Pons (tissue), 1 donor: ENCODE measurements at places on chromosomes 4 and X.

DNA sequence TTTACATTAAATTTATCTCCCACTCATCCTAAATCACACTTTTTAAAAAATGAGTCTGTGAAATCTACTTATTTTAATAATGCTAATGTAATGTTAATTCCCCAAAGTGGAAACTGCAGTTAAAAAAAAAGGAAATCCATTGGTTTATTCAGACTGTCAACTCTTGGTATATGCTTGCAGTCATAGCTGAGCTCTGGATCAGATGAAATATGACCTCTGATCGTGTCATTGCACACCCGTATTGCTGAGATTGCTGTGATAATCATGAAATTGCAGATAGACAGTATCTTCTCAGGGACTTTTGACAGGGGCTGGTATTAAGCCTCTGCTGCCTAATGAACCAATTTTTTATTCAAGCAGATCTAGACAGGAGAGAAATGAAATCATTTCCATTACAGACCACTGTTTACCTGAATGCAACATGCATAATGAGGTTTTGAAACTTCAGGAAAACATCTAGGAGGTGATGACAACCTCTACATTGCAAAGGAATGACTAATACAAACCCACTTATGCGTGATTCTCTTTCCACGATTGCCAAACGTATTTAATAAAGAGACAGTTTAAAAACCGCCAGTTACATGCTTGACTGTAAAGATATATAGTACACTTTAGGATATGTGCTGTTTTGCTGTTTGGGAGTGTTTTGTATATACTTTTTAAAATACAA lies 138.3 kb upstream of the PUDP start:
- DNase-seq, result no peak

- no peak for DNase-seq
Observed at GRCh38 chr4:3077796-3078195, 3.3 kb downstream of the HTT start.

GRCh38 chr4:158193171-158193749 lies 17.0 kb upstream of the TMEM144 start:
- peak; percentile 93 for DNase-seq

DNA sequence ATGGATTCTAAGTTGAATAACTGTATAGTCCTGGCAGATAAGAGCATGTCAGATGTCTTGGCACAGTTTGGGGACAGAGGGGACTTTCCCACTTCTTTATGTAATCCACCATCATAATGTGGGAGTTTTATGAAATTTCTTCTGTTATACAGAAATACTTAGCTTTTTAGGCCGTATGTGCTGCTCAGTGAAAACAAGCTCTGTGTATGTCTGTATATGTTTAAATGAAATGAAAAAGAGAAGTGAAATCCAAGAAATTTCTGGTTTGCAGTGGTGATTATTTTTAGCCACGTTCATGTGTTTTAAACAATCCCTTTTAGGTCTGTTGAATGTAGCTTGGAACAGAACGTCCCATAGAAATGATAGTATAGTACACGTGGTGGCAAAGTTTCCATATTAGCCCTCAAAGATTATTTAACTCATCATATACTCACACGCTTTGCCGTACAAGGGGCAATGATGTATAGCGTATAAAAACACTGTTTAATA lies 41.0 kb downstream of the GAB1 start:
- DNase-seq, result no peak

DNA sequence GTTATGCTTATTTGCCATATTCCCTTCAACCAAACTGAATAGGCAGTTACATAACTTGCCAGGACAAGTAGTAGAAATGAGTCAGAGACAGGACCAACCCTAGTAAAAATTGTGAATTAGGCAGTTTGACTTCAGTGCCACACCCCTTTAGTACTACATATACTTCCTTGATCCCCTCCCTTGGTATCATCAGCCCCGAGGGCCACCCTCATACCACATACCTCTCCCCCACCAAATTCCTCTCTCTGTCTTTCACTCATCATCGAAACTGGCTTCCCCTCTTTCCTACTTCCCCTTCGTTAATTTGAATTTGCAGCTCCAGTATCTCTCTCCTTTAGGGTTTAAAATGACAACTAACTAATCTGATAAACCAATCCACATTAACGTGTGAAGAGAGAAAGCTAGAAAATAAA lies 7.9 kb upstream of the PTPN13 start:
- no peak for DNase-seq

GRCh38 chr4:66357316-66357715 lies 687.0 kb upstream of the EPHA5 start:
- DNase-seq, result no peak

- DNase-seq, result peak; percentile 19
Observed at GRCh38 chr4:37978248-37978924, 18.2 kb downstream of the PTTG2 start.

DNA sequence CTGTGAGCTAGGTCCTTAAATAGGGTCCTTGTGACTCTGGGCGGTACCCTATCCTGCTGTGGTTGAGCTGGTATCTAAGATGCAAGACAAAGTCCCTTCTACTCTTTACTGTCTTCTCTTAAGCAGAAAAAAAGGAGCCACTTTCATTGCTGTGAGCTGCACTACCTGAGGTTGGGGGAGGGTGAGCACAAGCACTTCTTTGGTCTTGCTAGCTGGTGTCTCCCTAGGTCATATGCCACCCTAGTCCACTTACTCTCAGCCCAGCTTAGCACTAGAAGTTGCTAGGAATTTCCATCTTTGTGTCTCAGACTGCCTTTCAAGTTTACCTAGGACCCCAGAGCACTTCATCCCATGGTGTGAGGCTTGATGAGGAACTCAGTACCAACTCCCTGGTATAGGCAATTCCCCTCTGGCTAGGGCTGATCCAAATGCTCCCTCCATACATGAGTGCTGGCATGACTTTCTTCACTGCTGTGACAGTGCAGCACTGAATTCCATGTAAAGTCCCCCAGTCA lies 343.6 kb upstream of the CT83 start:
- no peak for DNase-seq

- DNase-seq, result no peak
Observed at GRCh38 chr4:129223945-129224344, 128.0 kb downstream of the C4orf33 start.

- peak; percentile 77 for DNase-seq
Observed at GRCh38 chrX:13898083-13898482, 81.2 kb upstream of the GPM6B start.

DNA sequence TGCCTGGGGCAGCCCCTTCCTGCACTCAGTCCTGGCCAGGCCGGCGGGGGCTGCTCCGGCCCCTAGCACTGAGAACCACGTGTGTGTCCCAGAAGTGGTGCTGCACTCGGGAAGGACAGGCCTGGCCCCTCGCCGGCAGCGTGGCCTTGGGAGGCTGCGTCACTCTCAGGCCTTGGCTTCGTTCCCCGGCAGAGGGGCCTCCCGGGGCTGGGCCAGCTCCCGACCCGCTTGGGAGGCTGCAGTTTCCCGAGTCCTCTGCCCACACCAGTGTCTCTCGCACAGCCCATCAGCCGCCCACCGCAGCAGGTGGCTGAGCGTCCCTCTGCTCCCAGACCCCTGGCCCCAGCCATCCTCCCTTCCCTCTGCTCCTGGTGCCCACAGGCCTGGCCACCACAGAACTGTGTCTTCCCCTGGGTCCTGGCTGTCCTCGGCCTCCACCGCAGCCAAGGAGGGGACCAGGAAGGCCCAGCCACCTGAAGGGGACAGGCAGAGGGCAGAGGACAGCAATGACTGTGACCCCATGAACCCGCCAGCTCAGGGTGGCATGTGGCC lies 10.9 kb upstream of the CPLX1 start:
- no peak for DNase-seq

- no peak for DNase-seq
Observed at GRCh38 chr4:108849611-108850168, 86.8 kb upstream of the ETNPPL start.

- DNase-seq, result no peak
Observed at GRCh38 chr4:139243448-139244365, 36.3 kb downstream of the MGARP start.

DNA sequence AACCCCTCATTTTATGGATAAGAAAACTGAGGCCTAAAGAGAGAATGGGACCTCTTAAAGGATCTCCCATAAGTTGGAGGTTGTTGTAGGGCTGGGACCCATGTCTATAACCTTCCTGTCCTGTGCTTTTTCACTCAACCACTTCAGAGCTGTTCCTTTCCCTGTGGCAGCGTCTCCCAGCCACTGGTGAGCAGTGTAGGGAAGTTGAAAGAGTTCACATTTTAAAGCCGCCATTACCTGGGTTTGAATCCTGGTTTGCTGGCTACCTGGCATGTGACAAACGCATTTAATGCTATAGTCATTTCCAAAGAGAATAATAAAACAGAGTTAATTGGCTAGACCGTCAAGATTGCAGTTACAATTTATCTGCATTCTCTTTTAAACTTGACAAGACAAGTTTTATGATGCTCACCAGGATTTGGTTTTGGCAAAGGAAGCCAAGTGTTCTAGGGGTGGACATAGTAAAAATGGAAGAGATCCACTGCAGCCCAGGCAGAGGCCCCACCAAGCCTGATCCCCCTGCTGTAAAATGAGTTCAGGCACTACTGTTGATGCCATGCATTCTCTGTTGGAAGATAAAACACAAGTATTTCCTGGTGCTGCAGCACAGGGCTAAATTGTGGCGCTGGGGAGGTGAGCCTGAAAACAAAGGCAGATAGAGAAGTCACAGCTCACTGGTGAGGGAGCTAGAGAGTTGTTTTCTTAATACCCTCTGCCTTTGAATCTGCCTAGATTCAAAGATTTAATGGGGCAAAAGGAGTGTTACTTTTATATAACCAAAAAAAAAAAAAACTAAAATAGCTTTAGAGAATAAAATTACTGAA lies 218.7 kb downstream of the NWD2 start:
- DNase-seq, result no peak

- DNase-seq, result no peak
Observed at GRCh38 chrX:44731160-44731559, 112.7 kb upstream of the DUSP21 start.

DNA sequence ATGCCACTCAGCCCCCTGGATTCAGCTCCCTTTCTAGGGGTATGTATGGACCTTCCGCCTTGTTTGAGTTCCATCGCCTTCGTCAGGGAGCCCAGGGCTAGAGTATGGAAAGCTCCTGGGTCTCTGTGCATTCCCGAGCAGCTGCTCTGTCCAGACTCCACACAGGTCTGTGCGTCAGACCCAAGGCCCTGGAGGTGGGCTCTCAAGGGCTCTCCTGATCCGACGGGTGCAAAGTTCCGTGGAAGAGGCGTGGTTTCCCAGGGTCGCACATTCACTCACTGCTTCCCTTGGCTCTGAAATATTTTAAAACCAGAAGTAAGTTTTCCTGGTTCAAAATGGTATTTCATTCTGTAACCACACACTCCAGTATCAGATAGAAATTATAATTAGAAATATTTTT lies 863.2 kb downstream of the TRIML1 start:
- no peak for DNase-seq

DNA sequence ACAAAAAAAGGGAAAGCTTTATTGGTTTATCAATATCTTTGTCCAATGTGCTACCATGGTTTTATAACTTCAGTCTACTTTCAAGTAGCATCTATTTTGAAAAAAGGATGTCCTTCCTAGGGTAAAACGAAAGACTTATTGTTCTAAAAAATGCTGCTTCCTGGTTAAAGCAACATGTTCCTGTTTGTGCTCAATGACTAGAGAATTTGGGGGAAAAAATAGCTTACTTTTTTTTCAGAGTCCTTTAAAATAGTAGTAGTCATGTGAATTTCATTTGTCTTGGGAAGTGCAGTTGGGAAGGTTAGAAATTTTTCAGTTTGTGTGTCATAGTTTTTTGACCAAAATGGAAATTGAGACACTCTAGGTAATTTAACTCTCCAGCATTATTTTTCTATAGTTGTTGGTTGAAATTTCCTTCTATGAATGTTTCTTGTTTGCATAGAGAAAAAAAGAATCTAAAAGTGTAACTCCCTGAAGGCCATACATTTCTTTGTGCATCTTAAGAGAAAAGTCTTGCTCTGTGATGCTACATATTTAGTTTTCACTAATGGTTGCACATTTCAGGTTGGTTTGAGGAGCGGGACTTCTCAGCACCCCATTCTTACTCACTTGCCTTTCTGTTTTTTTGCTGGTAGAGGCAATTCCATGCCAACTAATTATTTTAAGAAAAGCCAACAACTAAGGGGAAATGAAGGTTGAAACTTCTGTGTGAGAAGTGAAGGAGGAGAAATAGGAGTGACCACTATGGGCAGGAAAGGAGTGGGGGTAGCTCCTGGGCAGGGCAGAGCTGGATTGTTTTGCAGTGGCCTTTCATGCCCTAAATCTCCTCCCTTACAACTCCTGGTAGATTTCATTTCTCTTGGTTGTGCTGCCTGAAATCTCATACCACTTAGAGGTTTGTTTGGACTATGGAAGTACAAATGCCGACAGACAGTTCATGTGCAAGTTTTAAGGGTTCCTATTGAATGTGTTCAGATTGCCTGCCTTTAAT lies 76.4 kb downstream of the RAPGEF2 start:
- no peak for DNase-seq

GRCh38 chr4:128516301-128516969 lies 228.8 kb upstream of the PGRMC2 start:
- no peak for DNase-seq

GRCh38 chrX:47091149-47091775 lies 13.0 kb downstream of the RGN start:
- DNase-seq, result peak; percentile 77

DNA sequence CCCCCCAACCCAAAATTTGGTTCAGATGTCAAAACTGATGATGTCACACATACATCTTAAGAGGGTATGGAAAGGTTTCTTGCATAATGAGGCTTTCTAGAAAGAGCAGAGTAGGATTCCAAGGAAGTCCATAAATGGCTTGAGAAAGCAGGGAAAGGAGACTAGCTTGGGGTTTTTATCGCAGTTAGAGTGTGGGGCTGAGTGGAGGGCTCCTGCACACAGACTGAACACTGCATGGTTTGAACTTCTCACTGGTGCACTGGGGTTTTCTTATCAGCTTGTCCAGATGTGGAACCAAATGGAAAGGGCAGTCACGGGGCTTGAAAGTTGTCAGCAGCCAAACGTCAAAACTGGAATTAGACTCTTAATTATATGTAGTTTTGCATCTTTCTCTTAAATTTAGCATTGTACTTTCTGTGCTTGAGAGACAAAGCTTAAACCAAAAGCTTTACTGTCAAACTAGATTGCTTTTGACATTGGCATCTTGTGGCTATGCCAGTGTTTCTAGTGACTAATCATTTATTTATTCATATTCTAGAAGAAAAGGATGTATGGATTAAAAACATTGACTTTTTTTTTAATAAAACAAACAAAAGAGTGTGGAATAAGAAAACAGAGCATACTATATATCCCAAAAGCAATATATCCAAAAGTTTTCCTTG lies 78.3 kb upstream of the STIM2 start:
- DNase-seq, result no peak

DNA sequence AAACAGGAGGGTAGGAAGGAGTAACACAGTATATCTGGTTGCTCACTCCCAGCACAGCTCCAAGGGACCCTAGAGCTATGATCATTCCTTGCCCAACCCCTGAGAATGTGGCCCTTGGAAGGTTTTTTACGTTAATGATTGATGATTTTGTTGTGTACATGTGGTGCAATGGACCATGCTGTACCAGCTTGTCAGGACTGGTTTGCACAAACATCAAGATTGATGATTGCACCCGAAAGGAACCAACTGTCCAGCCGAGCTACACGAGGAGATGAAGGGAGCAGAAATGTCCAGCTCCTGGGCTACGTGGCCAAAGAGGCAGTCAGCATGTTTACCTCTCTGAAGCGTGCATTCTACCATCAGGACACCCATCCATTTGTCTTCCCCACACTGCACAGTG lies 83.2 kb upstream of the USP9X start:
- no peak for DNase-seq

- DNase-seq, result no peak
Observed at GRCh38 chr4:53855581-53856250, 208.7 kb downstream of the CHIC2 start.

- no peak for DNase-seq
Observed at GRCh38 chr4:117481742-117482141, 396.4 kb upstream of the TRAM1L1 start.
